ENCODE measurements at places on chromosomes 1 and 21.

DNA sequence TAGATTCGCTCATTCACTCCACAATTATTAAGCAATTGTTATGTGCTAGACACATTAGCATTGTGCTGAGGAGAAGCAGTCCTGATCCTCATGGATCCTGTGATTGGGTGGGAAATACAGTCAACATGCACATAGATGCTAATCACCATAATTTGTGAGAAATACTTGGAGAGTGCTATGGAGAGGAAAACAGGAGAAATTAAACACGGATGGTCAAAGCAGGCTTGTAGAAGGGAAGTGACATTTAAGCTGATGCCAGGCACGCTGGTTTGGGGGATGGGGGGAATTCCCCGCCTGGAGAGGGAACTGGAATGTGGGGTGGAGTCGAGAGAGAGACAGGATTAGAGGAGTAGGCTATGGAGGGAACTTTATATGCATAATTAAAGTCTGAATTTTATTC, 52.2 kb upstream of the L1TD1 start:
- no peak for DNase-seq

DNA sequence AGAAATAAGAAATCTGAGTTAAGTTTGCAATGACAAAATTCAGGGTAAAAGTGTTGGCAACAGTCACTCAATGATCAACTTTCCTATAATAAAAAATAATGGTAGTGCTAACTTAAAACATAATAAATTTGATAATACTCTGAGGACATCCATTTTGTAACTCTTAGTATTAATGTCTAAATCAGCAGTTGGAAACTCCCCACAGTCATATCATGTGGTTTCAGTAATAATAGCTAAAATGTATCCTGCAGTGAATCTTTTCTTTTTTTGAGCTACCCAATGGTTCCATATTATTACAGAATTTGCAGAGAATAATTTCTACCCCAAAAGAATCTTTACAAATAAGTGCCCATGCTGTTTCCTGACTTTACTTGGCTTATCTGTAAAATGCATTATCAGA, 286.7 kb downstream of the PTPRC start:
- no peak for DNase-seq

GRCh38 chr1:64861611-64862010, 104.7 kb downstream of the JAK1 start:
- no peak for DNase-seq

DNA sequence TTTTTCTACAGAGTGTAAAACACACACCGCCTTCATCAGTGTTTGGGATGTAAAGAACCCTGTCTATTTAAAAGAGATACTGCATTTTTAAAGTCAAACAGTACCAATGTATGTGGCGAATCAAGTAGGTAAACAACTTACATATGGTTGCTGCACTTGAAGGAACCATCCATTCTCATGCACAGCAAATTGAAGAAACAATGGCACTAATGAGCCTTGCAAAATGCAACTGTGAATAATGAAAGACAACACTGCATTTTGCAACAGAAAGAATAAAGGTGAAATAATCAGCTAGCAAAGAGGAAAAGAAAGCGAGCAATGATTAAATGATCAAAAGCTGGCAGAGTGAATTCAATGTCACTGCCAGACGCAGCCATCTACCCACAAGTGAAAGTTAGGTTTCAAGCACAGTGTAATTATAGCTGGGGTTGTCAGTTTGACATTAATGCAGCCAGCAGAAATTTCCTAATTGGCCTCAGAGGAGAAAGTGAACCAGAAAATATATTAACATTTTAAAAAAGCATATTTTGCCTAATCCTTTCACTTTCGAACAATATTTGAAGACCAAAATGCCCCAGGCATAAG, 10.9 kb upstream of the BARHL2 start:
- no peak for DNase-seq

- no peak for DNase-seq
These were observed 21.5 kb upstream of the SPATC1L start for GRCh38 chr21:46205766-46206162.

- DNase-seq: no peak
These were observed 1.1 kb upstream of the TIAM1 start for GRCh38 chr21:31345136-31345535.

DNA sequence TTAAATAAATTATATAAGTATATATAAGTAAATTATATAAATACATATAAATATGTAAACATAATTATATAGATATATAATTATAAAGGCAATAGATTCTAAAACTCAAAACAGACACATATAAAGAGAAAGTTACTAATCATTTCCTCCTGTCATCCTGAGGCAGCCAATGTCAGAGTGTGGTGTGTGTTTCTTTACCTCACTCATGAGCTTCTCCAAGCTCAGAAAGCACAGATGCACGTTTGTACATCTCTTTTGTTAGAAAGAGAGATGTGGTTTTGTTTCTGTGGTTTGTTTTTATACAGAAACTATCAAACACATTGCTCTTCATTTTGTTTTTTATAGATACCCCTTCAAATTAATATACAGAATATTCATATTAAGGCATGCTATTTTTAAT, 594.8 kb downstream of the USP25 start:
- no peak for DNase-seq

GRCh38 chr1:11792106-11792505, 13.7 kb downstream of the MTHFR start:
- no peak for DNase-seq

DNA sequence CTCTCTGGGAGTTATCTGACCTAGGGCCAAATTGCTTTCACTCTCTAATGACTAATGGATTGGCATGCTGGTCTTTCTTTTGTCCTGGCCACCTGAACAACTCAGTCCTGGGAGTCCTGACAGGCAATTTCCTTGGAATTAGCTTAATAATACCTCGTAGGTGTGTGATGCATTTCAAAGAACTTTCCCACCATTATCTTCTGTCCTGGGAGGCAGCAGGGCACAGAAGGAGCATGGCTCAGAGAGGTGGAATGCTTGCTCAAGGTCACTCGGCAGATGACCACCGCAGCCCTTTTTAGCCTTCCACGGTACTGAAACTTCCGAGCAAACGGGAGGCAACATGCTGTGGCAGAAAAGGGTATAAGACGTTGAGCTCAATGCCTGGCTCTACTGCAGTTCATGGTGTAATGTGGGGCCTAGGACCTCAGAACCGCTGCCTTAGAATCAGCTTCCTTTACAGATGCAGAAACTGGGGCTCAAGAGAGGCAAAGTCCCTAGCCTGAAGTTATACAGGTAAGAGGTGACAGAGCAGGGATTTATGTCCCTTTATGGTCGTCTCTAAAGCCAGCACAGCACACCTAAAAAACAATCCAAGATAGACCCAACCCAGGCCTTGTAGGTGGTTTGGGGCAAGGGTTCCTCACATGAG, 3.2 kb downstream of the ID3 start:
- DNase-seq: no peak

- no peak for DNase-seq
These were observed 485.7 kb upstream of the BRINP3 start for GRCh38 chr1:190963321-190963720.

- DNase-seq: peak; percentile 74
These were observed 722 bp upstream of the PODN start for GRCh38 chr1:53061123-53061858.

- no peak for DNase-seq
These were observed 187.8 kb downstream of the LRRIQ3 start for GRCh38 chr1:74010206-74010605.

DNA sequence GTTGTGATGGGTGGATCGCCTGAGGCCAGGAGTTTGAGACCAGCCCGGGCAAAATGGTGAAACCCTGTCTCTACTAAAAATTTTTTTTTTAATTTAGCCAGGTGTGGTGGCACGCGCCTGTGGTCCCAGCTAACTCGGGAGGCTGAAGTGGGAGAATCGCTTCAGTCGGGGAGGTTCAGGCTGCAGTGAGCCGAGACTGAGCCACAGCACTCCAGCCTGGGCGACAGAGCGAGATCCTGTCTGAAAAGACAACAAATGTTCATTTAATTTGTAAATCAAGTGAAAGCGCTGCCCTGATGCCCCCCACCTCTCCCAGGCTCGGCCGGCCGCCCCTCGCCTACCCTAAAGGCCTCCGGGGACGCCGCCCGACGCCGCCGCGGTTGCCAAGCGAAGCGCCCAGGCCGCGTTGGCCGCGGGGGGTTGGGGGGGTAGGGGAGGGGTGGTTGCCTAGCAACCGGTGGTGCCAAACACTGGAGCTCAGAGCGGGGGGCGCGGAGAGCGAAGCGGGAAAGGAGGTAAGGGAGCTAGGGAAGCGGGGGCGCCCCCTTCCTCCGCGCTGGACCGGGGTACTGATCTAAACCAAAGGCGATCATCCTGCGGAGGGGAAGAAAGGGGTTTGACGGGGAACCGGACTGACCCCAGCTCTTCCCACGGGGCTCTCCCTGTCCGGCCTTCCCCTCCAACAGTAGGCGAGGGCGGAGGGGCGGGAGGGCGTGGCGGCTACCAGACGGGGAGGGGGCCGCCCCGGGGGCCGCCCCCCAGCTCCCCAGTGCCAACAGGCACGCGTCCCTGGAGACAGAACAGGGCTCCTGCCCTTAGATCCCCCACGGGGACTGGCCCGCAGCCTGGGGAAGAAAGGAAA, at the start of gene TEKT2:
Gene TEKT2 (plus strand): TSS at position 460 of the 862 bp plus-strand sequence. CDS start 828 bp downstream, outside the sequence.
- DNase-seq: peak; percentile 84

GRCh38 chr1:235932090-235932510, 65.4 kb upstream of the LYST start:
- no peak for DNase-seq

DNA sequence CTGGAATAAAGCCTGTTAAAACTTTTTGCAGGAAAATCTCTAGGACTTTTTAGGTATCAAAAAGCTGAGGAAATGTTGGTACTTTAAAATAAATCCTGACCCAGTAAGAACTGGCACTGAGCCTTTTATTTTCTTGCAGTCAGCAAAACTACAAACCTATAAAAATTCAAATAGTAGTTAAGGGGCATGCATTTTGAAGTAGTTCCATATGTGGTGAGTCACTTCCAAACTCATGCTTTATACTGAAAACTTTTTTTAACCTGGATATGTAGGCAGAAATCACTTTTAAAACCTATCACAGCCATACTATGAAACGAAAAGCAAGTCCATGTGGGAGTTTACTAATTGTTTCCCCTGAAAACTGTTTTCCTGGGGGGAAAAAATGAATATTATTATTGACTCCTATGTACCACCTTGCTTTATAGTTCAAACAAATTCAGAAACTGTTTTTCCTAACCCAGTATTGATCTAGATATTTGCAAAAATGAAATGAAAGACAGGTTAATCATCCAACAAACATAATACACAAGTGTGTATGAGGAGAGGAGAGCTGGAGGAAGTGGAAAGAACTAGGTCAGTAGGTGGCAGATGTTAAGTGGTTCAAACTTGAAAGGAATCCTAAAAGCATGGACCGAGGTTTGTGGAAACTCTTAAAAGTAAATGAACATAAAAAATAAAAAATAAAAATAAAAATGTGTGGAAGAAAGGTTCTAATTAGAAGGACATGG, 30.5 kb downstream of the NRIP1 start:
- DNase-seq: no peak

DNA sequence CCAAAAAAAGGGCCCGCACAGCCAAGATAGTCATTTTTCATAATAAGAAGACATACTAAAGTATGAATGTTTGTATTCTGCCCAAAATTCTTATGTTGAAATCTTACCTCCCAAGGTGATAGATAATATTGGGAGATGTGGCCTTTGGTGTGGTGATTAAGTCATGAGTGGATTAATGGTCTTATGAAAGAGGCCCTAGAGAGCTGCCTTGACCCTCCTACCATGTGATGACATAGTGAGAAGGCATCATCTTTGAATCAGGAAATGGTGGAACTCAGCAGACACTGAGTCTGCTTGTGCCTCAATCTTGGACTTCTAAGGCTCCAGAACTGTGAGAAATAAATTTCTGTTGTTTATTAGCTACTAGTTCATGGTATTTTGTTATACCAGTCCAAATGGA, 11.8 kb upstream of the RNPC3 start:
- no peak for DNase-seq

DNA sequence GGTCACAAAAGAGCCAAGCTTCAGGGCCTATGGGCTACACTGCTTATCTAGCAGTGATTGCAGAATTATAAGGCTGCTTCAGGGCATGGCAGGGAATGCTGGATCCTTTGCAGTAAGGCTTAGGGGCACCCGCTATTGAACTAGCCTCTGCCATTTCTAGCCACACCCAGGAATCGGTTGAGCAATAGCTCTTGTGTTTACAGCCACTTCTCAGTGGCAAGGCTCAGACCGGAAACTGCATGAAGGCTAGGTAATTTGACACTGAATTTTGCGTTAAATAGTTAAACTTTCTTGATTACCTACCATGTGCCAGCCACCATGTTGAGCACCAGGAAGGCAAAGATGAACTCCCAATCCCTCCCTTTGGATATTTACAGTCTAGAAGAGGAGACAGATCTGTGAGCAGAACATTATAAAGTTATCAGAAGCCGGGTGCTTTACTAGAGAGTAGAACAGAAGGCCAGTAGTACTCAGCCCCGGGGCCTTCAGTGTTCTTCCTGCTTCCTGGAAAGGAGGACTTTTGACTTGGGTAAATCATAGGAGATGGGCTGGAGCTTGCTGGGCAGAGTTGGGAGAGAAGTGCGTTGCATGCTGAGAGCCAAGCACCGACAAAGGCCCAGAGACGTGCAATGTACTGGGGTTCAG, 98.6 kb upstream of the LPGAT1 start:
- DNase-seq: no peak

DNA sequence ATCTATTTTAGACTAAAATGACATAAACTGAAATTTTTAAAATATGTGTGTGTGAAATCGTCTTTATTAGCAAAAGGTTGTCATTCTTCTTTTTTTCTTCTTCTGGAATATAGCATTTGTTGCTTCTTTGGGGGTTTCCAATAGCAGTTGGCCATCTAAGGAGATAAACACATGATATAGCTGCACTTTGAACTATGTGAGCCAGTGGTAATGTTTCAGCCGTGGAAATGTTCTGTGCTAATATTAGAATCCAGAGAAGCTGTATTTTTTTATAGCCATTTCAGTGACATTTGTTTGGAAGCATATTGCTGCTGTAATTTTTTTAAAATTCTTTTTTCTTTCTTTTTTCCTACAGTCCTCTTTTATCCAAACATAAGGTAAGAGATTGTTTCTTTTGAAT, 75.1 kb downstream of the CNST start:
- DNase-seq: no peak

DNA sequence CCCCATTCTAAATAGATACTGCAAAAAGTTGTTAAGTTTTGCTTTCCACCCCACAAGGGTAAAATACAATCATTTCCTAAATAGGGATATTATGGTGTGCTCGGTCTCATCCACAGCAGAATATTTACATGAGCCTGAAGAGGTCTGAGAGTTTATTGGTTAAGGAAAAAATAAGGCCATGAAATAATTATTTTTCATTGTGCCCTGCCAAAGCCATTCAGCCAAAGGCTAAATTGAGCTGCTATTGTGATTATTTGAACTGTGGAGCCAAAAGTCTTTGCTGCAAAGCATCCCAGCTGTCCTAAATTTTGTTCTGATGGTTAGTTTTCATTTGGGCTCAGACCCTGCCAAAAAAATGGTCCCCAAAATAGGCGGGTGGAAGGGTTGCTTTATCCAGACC, 298.7 kb upstream of the ESRRG start:
- no peak for DNase-seq

GRCh38 chr1:119209596-119210295, 69.3 kb upstream of the WARS2 start:
- DNase-seq: no peak

- DNase-seq: no peak
These were observed 350.9 kb upstream of the SPAG17 start for GRCh38 chr1:118535901-118536300.

- DNase-seq: no peak
These were observed 222.3 kb downstream of the COP1 start for GRCh38 chr1:175984813-175985212.
